RWPE2 (cell line): ENCODE measurements at places on chromosomes 6 and 20.

DNA sequence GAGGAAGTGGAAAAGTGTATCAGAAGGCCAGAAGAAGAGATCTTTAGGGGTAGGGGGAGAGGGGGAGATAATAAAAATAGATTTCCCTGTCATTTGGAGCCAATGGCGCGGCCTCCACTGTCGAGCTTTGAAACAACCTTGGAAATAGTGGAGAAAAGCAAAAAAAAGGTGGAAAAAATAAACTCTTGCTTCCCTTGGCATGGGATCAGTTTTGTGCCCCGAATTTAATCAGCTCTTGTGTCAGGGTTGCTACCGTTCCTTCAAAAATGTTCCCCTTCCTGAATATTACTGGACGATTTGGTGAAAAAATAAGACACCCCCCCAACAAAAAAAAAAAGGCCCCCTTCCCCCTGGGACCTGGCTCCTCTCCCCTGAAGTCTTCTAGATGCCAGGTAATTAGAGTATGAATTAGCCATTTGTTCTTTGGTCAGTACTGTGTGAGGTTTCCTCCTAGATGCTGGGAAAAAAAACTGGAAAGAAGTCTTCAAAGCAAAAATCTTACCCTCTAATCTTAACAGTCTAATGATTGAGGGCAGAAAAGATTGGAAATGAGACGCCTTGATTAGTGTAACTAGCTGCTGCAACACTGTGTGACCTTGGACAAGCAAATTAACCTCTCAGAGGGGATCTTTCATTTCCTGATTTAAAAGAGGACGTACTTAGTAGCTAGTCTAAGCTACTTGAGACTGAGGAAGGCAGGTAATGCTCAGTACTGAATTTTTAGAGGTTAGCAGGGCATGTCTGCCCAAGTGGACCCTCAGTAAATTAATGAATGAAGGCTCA lies 872 bp upstream of the RBM39 start:
- DNase-seq: no peak

DNA sequence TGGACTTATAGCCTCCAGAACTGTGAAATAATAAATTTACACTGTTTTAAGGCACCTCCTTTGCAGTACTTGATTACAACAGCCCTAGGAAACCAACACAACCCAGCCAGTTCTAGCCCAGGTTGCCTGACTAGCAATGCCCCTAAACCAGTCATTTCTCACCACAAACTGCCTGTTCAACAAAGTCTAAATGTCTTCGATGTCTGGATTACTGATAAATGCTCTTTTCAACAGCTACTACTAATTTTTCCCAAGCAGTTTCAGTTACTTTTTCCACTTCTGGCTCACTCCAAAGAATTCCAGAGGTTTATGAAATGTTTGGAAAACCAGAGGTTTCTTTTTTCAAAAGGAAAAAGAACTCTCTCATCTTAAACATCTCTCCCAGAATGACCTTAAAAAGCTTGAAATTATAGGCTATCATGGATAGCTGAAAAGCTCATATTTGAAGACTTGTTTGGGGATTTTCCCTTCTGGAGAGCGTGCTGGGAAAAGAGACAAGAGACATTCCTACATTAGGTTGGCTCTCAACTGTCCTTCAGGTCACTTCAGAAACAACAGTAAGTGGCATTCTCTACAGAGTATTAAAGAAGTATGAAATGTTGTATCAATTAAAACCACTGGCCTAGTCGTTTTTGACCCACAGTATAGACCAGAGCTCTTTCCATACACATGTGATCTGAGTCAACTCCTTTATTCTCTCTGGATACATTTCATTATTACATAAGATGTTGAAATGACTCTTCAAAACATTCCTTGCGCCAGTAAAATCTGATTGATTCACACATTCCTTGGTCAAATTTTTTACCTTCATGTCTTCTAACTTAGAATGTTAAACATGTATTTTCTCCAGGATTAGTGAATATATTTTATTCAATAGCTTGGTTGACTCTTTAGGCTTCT lies 265.9 kb downstream of the COL12A1 start:
- no peak for DNase-seq

DNA sequence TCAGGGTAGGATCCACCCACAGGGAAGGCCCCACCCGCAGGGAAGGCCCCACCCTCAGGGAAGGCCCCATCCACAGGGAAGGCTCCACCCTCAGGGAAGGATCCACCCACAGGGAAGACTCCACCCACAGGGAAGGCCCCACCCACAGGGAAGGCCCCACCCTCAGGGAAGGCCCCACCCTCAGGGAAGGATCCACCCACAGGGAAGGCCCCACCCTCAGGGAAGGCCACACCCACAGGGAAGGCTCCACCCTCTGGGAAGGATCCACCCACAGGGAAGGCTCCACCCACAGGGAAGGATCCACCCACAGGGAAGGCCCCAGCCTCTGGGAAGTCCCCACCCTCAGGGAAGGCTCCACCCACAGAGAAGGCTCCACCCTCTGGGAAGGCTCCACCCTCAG lies 40.5 kb downstream of the KCNQ2 start:
- no peak for DNase-seq

DNA sequence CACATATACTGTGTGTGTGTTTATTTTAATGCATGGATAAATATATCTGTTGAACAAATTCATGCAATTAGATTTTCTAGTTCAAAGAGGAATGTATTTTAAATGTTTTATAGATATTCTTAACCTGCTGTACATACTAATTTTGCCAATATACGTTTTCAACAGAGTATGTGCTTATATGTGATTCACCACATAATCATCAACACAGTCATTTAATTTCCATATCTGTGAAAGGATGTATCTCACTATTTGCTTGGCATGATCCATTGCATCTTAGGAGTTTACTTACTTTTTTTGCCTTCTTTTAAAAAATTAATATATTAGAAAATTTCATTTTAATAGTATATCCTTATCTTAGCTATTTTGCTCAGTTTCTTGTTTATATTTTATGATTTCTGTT lies 902.3 kb upstream of the CITED2 start:
- no peak for DNase-seq

DNA sequence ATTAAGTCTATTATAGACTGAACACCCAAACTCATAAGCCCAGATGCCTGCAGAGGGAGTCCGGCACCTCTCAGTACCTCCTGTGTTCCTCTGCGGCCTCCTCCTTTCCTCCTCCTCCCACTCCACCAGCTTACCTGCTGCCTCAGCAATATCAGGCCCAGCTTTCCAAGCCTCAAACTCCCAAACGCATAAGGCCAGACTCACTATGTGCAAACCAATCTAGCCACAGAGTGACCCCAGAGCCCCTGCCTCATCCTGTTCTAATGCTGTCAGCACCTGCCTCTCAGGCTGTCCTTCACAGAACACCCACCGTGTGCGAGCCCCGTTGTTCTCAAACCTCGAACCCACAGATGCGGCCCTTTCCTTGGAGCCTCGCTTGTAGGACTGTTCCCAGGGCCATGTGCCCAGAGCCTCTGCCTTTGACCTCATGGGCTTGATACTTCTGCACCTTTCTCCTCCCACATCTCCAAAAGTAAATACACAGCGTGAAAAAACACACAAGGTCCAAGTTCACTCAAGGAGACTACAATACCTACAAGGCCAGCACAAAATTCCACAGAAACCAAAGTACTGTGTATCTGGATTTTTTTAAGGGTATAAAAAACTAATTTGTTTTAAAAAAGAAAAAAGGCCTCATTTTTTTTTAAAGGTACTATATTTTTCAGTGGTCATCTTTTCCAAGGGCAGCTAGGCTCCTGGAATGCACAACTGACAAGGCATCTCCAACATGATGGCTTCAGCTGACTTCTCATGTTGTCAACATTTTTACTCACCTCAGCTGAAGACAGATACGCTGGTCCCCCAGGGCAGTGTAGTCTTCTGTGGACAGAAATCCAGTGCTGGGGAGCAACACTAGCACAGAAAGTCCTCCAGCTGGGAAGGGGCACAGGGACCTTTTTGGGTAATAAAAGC lies 52.3 kb downstream of the ABHD12 start:
- DNase-seq: no peak

- no peak for DNase-seq
Measured at GRCh38 chr6:166541366-166541765, 45.1 kb downstream of the RAMACL start.

GRCh38 chr20:58242824-58243223 lies 14.4 kb upstream of the ANKRD60 start:
- DNase-seq: peak; percentile 61

DNA sequence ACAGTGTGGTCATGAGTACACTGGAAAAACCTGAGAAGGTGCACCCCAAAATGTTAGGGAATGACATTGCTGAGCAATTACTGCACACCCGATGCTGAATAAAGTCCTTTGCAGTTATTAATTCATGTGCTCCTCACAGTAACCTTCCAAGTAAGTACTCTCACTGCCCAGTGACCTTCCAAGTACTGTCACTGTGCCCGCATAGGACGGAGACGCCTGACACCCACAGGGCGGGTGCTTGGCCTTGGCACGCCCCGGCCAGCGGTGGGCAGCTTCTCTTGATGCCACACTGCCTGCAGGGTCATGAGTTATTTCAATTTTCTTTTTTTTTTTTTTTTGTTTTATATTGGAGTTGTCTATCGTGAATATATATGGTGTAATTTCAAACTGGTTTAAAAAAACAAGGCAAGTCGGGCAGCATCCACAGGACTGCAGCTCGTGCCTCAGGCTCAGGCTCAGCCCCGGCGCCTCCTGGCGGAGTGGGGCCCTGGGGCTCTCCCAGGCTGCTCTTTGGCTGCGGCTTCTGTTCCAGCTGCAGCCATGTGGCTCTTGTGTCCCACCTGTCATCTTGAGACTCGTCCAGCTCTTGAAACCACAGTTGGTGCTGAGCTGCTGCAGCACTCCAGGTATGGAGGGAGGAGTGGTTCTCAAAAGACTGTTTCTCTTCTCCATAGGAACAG lies 27.0 kb downstream of the PNLDC1 start:
- DNase-seq: no peak

DNA sequence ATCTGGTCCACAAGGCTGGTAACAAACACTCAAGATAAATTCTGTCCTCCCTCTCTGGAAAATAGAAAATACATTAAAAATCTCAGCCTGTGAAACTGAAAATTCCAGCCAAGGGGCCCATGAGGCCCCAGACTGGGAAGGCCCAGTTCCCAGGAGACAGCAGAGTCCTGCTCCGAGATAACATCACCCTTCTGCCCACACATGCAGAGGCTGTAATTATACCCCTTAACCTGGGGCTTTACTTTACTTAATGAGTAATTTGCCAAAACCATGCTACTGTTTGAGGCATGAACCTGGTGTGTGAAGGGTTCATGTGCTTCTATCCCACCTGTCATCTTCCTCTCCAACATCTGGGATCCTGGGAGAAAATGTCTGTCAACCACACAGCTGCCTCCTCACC lies 398.9 kb upstream of the SULF2 start:
- no peak for DNase-seq

- DNase-seq: no peak
Measured at GRCh38 chr6:20367743-20368485, 33.8 kb upstream of the E2F3 start.

DNA sequence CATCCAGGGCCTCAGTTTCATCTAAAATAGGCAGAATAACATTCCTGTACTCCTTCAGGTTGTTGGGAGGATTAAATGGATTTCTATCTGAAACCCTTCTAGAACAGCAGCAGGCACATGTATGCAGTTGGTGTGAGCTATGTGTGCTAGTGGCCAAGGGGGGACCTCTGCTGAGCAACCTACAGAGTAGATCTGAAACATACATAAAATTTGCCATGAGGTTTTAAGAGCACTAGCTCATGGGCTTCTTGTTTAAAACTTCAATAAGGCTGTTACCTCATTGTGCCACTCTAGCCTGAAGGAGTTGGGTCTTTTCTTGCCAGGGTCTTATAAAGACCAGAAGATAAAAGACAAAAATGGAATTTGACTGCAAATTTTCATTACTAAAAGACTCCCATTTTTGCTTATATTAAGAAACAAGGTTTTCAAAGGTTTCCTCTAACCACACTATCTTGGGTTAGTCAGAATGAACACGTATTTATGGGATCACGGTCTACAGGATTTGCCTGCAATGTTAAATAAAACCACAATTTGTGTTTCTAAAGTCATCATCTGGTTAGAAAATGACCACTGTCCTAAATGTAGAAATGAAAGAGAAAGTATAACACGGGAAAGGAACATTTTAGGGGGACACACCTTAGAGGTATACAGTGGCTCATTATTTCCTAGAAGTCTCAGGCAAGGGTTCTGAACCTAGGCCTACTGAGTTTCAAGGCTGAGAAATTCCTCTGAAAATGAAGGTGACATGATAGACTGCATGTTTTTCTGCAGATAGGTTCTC lies 144.9 kb upstream of the OLIG3 start:
- no peak for DNase-seq

DNA sequence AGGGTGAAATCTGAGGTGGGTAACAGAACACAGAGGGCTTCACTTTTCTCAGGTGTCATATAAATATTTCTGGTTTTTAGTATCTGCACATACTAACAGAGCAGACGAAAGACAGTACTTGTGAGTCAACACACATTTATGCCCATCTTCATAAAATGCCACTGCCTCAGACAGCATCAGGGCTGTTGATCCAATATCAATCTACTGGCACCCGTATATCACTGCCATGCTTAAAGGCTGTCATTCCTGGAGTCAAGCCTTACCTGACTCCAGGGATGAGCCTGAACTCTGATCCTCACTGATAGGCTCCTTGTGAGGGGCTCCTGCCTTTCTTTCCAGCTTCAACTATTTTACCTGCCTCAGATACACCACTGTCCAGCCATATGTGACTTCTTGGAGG lies 595.7 kb downstream of the TFAP2B start:
- DNase-seq: no peak

GRCh38 chr6:3379482-3380060 lies 77.3 kb downstream of the SLC22A23 start:
- DNase-seq: no peak

DNA sequence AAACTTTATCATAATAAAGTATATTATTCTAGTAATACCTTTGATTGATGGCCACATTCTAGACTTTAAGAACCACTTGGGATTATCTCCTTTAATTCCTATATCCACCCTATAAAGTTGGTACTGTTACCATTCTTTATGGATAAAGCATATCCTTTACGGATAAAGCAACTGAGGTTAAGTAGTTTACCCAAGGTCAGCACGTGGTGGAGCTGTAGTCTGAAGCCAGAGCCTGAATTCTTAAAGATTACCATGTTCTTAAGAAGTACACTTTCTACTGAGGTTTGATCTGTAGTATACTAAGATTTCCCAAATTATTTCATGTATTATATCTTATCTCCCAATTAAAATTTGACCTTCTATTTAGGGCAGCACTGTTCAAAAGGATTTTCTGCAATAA lies 3.0 kb upstream of the NCOA7 start:
- no peak for DNase-seq

DNA sequence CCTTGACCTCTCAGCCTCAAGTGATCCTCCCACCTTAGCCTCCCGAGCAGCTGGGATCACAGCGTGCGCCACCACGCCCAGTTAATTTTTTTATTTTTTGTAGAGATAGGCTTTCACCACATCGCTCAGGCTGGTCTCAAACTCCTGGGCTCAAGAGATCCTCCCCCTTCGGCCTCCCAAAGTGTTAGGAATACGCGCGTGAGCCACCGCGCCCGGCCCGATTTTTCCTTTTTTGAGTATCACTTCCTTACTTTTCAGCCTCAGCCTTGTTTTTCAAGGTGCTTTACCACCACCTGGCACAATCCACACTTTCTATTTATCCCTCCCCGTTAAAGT lies 791 bp upstream of the STX11 start:
- no peak for DNase-seq

DNA sequence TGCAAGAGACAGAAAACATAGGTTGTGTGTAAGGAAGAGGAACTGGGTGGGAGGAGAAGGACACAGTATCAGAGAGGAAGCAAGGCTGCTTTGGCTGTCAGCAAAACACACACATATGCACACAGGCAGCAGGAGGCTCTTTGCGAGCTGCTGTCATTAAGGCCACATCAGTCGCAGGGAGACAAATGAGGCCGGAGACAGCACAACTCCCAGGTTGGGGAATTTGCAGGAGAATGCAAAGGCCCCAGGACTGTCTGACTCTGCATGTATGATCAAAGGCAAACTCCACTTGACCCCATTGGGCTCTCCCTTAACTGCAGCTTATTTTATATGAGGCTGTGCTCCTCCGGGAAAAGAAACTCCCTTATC lies 35.3 kb downstream of the METTL24 start:
- DNase-seq: no peak
